Fibroblast of skin of back (primary cell): ENCODE measurements at places on chromosomes 4 and X.

DNA sequence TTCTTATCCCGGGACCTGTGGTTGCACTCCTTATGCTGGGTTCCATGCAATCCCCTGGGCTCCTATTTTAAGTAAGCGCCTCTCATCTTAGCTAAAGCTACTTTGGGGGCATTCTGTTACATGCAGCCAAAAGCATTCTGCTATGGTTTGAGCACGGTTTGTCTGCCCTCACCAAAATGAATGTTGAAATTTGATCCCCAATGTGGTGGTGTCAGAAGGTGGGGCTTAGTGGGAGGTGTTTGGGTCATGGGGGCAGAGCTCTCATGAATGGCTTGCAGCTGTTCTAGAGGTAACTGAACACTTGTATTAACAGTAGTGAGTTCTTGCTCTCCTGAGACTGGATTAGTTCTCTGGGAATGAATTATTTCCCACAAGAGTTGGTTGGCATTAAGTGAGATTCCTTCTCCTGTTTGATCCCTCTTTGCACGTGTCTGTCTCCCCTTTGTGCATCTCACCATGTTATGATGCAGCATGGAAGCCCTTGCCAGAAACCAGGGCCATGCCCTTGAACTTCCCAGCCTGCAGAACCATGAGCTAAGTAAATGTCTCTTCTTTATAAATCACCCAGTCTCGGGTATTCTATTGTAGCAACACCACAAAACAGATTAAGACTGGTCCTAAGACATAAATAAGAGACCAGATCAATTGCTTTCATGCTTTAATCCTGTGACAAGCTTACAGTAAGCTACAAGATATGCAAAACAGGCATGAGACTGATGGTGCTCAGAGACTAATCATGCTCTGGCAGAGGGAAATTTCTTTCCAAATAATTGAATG, 141.8 kb downstream of the TSPAN5 start:
- DNase-seq, result peak; percentile 42

DNA sequence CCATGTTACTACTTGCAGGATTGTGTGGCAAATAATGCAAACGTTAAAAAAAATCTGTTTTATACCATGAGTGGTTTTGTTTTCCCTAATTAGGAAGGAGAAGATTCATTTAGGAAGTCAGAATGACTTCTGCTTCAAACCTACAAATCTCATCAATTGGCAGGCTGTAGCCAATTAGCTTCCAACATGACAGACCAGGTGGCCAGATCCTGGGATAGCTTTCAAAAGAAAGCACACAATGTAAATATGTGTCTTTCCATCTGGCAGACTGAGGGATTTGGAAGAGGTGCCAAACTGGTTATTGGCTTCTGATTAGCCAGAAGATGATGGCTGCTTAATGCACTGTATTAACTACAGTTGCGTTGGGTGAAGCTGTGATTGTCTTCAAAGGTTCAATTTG, 432.8 kb downstream of the ANKRD50 start:
- no peak for DNase-seq

GRCh38 chr4:19346636-19347035, 905.1 kb upstream of the SLIT2 start:
- DNase-seq, result no peak

- peak; percentile 71 for DNase-seq
Measured at GRCh38 chrX:31223817-31224216, 152.0 kb upstream of the FTHL17 start.

DNA sequence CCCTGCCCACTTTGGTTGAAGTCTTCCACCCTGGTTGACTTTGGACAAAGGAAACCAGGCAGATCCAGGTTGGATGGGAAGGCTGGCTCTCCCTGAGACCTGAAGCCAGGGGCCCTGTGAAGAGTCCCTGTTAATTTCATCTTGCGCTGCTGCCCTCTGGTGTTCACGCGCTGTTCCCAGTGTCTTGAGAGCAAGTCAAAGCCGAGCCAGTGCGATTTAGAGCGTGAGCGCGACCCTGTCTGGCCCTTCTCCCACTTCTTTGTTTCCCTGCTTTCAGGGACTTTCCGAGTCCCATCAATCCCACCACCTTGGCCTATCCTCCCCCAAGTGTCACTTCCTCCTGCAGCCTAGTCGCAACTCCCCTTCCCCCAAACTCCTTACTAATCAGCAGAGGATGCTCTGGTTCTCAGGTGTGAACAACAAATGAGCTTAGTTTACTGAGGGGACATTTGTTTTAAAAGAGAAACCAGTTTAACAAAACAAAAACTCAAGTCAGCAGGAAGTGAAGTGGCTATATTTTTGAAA, 25.8 kb upstream of the CHRNA9 start:
- peak; percentile 74 for DNase-seq

GRCh38 chr4:69075061-69075792, 21.0 kb upstream of the UGT2B7 start:
- DNase-seq, result peak; percentile 13

- peak; percentile 14 for DNase-seq
Measured at GRCh38 chrX:26788402-26788998, 572.5 kb downstream of the MAGEB5 start.

GRCh38 chrX:122579526-122579925, 604.6 kb upstream of the GRIA3 start:
- peak; percentile 83 for DNase-seq

GRCh38 chr4:173167758-173168395, 734 bp upstream of the GALNT7 start:
- peak; percentile 29 for DNase-seq
